ENCODE measurements at places on chromosomes 2 and 18.

GRCh38 chr2:236744281-236744705 lies 174.7 kb downstream of the ACKR3 start:
- DNase-seq = peak; percentile 92

DNA sequence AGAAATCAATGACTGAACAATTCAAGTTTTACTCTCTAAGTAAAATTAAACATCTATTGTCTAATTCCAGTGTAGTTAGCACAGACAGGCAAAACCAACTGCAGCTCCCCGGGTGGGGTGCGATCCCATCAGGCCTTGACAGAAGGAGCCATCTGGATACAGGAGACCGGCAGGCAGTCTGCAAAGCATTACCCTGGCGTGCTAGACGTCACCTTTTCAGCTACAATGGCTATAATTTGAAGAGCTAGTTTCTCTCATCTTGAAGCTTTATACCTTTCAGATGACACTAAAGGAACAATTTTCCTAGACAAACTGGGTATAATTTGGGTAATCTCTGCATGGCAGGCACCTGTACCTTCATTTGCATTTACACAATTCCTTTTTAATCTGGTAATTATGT lies 761.5 kb upstream of the SOX11 start:
- DNase-seq = no peak

- no peak for DNase-seq
These were observed 71.2 kb downstream of the MYO1B start for GRCh38 chr2:191316246-191316994.

DNA sequence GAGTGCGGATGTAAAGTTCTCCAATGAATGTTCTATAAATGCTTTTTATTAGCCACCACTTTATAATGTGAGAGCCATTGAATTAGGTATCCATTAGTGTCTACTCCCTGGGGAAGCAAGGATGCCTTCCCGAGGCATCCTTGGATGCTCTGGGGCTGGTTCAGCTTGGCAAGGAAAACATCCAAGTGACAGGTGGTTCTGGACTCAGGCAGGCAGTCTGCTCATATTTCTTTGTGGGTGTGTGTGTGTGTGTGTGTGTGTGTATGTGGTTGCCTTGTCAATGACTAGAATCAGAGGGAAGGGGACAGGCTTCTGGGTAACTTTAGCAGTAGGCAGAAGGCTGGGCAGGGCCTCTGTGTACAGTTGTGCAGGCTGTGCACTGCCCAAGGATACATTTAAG lies 149.2 kb downstream of the TSN start:
- no peak for DNase-seq

GRCh38 chr2:121336528-121337294 lies 51.7 kb upstream of the TFCP2L1 start:
- no peak for DNase-seq

DNA sequence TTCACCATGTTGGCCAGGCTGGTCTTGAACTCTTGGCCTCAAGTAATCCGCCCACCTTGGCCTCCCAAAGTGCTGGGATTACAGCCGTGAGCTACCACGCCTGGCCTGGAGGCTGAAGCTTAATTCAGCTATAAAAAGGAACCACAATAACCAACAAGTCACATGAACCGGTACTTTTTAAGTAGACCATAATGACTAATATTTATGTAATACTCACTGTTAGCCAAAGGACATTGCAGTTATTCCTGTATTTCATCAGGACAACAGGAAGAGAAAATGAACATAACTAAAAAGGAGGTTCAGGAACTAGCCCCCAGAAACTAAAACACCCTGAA lies 49.0 kb upstream of the TMEM87B start:
- peak; percentile 3 for DNase-seq

- DNase-seq = no peak
These were observed 19.4 kb downstream of the FAM110C start for GRCh38 chr2:26891-27290.

DNA sequence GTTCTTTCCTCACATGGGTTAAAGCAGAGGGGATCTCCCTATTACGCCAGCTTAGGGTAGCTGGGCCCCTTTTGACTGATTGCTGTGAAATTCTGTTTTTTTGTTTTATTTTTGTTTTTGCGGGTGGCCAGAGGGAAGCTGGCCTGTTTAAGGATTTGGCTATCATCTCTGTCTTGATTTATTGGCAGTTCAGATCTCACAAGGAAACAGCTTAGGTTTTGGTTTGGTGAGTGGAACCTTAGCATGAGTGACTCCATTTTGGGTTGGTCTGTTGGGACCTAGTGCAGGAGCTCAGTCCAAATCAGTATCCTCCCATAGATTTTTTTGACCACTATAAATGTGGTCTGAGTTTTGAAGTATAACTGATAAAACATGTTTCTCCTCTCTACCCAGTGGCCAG lies 25.6 kb upstream of the NTSR2 start:
- DNase-seq = no peak

DNA sequence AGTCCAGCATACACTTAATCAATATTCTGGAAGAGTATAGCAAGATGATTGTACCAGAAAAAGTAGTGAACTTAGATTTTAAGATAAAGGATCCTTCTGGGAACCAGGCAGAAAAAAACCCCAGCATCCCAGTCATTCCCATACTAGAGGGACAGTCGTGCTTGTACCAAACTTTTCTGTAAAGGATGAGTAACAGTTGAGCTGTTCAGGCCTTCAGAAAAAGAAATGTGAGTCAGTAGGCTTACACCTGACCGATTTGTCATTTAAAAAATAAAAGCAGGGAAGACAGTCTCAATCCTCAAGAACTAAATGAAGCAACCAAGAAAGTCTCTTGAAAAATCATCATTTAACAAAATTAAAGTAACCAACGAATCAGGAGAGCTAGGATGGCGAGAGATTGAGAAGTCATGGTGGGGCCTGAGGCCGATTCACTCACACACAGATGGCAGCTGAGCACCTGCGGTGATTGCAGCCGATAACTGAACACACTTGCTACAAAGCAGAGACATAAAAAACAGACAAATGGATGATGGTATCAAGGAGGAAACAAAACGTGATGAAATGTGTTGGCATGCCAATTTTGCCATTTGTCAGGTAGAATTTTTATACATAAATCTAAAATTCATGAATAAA lies 170.0 kb upstream of the ALKAL2 start:
- no peak for DNase-seq

DNA sequence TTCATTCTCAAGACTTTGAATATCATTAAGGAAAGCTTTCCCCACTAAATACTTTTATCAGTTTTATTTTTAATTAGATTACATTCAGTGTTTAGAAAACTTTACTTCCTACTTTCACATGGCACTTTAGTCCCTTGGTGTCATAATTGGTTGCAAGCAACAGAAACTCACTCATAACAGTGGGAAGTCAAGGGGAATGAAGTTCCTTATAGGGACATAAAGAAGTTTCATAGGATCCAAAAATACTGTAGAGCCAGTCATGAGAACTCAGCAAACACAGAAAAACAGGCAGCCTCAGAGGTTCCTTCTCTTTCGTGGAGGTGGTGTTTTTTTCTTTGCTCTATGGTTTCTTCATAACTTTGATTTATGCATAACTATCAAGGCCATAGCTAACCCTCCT lies 809.0 kb downstream of the BCL11A start:
- no peak for DNase-seq

GRCh38 chr2:26574900-26575560 lies 66.1 kb downstream of the CIB4 start:
- DNase-seq = no peak

- no peak for DNase-seq
These were observed 245.7 kb upstream of the REG3G start for GRCh38 chr2:78779761-78780160.

GRCh38 chr2:168850846-168851245 lies 39.4 kb downstream of the SPC25 start:
- DNase-seq = no peak

DNA sequence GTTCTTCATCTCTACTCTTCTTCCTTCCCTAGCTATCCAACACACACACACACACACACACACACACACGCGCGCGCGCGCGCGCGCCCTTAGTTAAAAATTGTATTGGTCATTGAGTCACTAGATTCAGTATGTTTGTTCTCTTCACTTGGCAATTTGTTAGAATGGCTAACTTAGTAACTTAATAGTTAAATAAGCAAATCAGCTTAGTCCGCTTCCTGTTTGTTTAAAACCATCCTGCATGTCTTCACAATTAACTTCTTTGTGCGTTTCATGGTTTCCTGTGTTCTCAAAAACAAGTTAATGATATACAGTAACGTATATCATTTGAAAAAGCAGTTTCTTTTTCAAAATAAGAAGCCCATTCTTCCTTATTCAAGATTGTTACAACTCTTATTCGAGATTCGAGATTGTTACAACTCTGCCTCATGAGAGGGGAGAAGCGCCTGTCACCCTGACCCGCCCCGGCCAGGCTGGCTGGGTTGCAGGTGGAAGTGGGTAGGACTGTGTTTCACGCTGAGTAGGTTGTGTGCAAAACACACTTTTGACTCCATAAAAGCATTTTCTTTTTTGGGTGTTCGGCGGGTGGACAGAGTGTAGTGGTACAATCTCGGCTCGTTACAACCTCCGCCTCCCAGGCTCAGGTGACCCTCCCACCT lies 9.5 kb upstream of the CNNM3 start:
- no peak for DNase-seq

DNA sequence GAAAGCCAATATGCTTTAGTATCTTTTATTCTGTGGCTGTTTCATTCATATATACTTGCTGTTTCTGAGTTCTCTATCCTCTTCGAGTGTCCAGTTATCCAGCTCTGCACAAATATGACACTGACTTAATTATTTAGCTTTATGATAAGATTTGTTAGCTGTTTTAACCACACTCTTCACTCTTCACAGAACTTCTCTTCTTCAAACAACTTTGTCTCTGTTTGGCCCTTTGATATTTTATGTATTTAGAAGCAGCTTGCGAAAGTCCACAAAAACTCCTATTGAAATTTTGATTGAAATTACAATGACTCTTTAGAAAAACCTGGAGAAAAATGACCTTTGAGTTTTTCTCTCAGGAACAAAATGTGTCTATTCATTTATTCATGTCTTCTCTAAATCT lies 407.0 kb downstream of the CPS1 start:
- no peak for DNase-seq

GRCh38 chr2:215447056-215447455 lies 11.2 kb upstream of the FN1 start:
- DNase-seq = no peak

DNA sequence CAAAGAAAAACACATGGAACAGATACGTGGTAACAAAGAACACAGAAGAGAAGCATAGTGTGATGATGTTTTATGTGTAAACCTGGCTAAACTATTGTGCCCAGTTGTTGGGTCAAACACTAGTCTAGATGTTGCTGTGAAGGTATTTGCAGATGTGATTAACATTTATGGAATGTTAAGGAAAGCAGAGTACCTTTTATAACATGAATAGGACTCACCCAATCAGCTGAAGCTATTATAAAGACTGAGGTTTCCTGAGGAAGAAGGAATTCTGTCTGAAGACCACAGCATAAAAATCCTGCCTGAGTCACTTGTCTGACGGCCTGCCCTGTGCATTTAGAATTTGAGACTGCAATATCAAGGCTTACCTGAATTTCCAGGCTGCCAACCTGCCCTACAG lies 253.1 kb downstream of the DYM start:
- DNase-seq = no peak

GRCh38 chr2:121405233-121405632 lies 120.2 kb upstream of the TFCP2L1 start:
- DNase-seq = no peak

- no peak for DNase-seq
These were observed 25.1 kb downstream of the ARMC9 start for GRCh38 chr2:231223458-231223976.

DNA sequence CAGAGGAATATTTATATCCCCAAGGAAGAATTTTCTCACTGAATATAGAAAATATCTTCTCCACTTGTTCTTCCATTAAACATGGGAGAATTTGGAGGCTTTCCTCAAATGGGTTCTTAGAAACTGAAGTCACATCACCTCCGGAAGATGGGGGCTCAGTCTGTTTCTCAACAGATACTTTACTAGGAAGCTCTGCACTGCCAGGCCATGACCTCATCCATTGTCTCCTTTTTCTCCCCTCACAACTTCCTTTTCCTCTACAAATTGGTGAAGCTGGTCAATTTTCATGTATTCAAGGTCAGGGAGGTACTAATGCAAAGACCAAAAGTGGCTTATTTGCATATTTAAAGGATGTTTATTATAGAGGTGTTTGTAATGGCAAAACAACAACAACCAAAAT lies 173.1 kb downstream of the RNF152 start:
- DNase-seq = no peak

- DNase-seq = no peak
These were observed 228.7 kb downstream of the PID1 start for GRCh38 chr2:229042349-229042748.

GRCh38 chr2:209425471-209426071 lies 1.7 kb downstream of the MAP2 start:
- DNase-seq = no peak

GRCh38 chr2:205722283-205722918 lies 40.1 kb downstream of the NRP2 start:
- no peak for DNase-seq

DNA sequence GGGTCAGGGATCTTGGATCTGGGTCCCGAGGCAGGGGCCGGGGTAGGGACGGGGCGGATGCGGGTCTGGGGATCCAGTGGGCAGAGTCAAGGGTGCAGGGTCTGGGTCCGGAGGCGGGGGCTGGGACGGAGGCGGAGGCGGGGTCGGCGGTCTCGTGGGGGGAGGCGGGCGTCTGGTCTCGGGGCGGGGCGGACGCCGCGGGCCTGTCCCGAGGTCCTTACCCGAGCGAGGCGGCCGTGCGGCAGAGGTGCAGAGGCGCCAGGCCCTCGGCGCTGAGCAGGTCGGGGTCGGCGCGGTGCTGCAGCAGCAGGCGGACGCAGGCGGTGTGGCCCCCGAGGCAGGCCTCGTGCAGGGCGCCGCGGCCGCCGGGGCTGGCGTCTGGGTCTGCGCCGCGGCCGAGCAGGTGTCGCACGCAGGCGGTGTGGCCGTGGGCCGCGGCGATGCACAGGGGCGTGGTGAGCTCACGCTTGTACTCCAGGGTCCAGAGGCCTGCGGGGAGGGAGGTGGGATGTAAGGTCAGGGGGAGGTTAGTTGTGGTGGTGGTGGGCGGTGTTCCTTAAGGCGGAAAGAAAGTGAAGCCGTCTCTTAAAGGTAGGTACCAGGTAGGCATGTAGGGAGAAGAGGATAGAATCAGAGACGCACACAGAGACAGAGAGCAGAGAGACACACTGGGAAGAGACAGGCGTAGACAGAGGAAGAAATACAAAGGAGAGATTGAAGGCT lies 26.6 kb downstream of the ASB18 start:
- DNase-seq = no peak

DNA sequence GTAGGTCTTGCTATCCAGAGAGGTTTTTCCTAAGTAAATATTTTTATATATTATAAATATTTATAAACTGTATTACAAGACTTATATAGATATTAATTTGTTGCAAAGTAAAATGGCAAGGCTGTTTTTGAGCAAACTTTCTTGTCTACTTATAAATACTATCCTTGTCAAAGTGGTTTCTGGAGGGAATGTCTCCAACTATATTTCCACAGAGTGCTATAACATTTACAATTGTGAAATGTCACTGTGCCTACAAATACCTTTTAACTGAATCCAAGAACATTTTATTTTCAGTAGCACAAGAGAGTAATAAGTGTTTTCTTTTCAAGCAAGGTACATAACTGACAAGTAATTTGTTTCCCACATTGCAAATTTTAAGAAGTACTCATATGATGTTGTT lies 256.8 kb downstream of the ZNF385B start:
- DNase-seq = no peak

GRCh38 chr2:67984600-67984999 lies 78.2 kb downstream of the C1D start:
- no peak for DNase-seq

GRCh38 chr2:2787301-2787907 lies 456.3 kb upstream of the MYT1L start:
- no peak for DNase-seq

Measured in AG04449 (cell line).